ENCODE measurements at places on chromosomes 16 and 17.

DNA sequence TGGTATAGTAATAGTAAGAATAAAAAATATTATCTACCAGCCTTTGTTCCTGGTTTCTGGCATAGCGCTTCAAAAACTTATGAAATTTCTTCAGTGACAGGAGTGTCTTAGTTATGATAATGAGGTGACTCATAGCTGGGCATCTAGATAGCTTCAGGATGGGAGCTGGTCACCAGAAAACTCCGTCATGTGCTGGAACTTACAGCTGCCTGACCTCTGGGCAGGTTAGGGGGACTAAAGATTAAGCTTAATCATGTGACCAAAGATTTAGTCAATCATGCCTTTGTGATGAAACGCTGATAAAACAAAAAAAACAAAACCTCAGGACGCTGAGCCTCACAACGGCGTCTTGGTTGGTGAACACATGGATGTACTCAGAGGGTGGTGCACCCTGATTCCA, 154.2 kb downstream of the MYO1D start:
- no peak for DNase-seq

GRCh38 chr16:71373073-71373472, 14.6 kb downstream of the CALB2 start:
- DNase-seq: no peak

- DNase-seq: no peak
These were observed 21.5 kb upstream of the TMEM92 start for GRCh38 chr17:50252781-50253180.

DNA sequence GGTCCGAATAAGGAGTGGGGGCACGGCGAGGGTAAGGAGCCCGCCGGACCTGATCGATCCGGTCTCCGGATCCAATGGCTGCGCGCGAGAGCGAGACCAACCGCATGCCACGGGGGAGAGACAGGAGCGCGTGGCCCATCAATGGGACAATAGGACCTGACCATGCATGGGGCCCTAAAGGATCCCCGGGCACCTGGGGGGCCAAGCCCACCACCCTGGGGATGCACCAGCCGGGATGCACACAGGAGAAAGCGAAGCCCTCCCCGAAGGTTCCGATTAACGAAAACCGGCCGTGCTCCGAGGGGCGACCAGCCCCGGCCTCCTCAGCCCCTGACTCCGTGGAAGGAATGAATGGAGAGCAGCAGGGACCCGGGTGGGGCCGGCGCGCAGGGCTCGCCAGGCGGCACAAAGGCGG, 525 bp downstream of the JPT1 start:
- DNase-seq: no peak

DNA sequence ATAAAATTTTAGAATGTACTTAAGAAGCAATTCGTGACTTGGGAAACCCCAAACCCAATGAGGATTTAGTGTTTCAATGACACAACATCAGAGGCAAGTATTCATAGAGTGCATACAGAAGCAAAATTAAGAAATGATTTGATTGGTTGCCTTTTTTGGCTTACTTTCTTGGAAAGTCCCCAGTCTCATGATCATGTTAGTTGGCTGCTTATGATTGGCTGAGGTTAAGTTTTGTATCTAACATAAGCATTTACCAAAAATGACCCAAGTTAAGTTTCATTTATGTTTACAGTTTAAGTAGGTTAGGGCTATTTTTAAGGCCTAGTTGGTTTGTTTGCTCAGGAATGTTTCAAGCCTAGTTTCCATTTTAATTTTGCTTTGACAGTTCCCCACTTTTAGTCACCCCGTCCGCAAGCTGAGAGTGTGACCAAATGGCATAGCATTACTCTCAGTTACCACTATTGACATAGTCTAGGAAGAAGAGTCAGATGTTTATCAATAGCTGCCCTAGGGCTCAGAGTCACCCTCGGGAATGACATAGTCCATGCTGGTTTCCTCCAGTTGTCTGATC, 36.2 kb downstream of the DGKE start:
- no peak for DNase-seq

DNA sequence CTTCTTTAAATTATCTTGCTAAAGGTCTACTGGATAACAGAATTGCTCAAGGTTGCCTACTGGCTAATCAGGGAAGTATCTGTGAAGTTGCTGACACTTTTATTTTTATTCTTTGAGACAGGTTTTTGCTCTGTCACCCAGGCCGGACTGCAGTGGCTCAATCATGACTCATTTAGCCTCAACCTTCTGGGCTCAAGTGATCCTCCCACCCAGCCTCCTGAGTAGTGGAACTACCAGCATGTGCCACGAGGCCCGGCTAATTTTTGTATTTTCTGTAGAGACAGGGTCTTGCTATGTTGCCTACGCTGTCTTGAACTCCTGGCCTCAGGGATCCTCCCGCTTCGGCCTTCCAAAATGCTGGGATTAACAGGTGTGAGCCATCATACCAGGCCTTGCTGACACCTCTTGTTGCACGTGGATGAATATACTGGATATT, 43.1 kb downstream of the GLG1 start:
- no peak for DNase-seq

GRCh38 chr16:73053364-73054124, 5.6 kb upstream of the ZFHX3 start:
- DNase-seq: no peak

- DNase-seq: no peak
These were observed 1.6 kb downstream of the ITGAE start for GRCh38 chr17:3799181-3799945.

GRCh38 chr16:11138769-11139325, 117.2 kb downstream of the SOCS1 start:
- DNase-seq: no peak

GRCh38 chr16:21088646-21089538, 61.8 kb downstream of the DNAH3 start:
- DNase-seq: no peak

- DNase-seq: no peak
These were observed 20.2 kb downstream of the METTL22 start for GRCh38 chr16:8641671-8642070.

DNA sequence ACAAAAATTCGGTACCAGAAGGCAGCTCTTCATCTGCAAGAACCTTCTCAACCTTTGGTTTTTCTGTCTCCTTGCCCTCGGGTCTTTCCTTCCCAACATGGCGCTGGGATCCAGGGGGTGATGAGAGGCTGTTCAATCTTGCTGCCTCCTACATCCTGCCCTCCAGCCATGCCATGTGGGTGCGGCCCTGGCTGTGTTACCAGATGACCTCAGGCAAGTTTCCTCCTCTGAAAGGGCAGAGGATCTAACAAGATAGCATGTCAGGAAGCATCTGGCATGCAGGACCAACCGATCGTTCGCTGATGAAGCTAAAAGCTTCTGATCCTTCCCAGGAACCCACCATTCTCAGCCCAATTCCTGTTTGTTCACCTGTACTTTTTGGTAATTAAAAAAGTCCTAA, 36.8 kb upstream of the BCAR1 start:
- DNase-seq: no peak

- DNase-seq: no peak
These were observed 87.0 kb downstream of the ABCC1 start for GRCh38 chr16:16036359-16036792.

GRCh38 chr17:58184986-58185761, 7.4 kb upstream of the EPX start:
- DNase-seq: no peak

DNA sequence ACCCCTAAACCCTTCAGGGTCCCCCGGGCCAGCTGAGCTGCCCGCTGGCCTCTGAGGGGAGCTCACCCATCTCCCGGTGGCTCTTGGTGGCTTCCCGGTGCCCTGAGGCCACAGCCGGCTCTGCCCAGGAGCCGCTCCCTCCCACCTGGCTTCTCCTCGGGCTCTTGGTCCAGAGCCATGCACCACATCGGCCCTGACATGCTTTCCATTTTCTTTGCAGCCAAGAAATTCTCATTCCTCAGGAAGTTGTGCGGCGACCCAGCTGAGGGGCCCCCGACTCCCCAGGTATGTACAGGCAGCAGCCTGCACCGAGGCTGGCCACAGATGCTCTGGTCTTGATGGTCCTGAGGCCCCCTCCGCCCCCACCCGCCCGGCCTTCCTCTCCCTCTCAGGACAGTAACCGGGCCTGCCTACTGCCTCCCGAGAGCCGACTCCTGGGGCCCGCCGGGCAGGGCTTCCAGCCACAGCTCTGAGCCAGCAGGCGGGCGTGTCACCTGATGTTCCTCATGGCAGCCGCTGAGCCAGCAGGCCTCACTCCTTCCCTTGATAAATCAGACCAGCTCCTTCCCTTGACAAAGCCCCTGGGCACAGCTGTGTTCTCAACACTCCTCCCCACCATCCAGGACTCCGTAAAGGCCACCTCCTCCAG, 28.4 kb upstream of the ZFPM1 start:
- DNase-seq: no peak

DNA sequence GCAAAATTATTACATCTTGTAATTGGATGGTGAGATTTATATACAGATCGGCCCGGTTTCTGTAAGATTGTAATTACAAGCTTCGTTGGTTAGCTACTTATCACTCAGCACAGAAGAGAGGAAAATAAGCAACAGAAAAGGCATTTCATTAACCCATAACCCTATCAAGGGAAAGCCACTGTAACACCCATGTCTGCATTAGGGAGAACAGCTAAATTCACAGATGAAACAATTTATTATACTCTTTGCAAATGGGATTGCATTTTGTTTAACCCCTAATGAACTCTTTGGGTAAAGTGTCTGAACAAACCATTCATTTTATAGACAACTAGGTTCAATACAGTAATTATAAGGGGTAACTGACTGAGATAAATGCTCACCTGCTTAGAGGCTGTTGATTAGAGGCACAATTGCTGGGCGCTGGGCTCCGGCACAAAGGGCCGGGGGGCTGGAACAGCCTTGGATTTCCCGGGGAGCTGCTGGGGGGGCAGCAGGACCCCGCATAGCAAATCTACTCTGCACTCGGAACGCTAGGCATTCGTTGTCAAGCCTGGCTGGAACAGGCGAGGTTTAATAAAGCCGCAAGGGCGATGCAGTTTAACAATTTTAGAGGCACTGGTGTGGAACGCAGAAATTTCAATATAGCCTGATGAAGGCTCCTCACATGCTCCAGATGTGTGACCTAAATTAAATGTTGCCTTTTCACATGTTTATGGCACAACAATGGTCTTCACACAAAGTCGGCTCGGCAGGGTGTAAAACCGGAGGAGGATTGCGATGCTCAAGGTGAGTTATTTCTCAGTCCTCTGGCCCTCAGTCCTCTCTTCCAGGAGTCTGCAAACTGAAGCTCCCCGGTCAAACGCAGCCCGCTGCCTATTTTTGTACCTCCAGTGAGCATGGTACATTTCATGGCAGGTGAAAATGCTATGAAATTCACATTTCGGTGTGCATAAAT, 134.0 kb upstream of the IRX6 start:
- DNase-seq: no peak

DNA sequence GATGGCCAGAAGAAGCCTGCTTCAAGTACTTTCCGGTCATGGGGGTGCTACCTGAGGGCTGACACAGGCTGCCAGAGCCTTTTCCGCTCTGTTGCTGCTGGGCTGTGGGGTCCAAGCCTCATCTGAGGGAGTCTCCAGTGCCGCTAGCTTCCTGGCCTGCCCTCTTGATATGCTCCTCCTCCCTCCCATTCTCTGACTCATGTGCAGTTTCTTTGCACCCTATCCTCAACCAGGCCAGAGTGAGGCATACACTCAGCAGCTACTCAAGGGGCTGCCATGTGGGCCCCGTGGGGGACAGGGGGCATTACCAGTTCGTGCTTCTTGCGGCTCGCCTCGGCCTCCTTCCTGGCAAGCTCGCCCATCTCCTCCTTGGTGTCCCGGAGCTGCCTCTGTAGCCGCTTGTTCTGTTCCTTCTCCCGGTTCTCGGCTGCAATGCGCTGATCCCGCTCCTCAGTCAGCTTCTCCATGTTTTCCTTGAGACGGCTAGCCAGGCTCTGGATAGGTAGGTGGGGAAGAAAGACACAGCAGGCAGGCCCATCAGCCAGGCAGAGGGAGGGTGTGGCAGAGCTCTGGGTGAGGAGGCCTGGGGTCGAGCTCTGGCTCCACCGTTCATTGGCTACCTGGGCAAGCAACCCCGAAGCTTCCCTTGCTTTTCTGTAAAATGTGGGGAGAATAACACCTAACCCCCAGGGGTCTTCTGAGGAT, 43.8 kb downstream of the PIPOX start:
- DNase-seq: no peak

- DNase-seq: no peak
These were observed 69.0 kb downstream of the KIF2B start for GRCh38 chr17:53891726-53892125.

GRCh38 chr17:77315010-77315409, 174.2 kb downstream of the SEC14L1 start:
- no peak for DNase-seq

GRCh38 chr17:6047966-6048365, 22.2 kb upstream of the WSCD1 start:
- DNase-seq: no peak

DNA sequence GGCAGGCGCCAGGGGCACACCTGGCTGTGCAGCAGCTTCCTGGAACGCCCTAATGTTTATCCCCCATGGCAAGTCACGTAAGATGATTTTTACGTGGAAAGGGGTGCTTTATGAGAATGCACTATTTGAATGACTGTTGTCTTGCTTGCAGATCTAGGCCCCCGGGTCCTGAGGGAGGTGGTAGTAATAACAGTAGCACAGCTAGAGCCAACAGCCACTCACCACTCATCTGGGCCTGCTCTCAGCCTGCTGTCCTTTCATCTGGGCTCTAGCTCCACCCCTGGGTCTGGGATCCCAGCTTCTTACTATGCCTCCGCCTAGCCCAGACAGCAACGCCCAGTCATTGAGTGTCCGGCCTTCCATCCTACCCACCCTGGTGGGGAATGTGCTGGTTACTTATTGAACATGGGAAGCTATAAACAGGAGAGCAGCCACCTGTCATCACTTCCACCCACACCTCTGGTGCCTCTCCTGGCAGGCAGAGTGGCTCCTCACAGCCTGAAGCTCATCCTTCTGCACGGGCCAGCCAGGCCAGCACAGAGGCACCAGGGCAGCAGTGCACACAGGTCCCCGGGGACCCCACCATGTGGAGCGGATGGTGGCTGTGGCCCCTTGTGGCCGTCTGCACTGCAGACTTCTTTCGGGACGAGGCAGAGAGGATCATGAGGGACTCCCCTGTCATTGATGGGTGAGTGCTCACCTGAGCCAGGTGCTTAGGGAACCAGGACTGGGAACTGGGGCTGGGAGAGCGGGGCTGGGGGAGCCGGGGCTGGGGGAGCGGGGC, 16.6 kb downstream of the DPEP1 start:
- no peak for DNase-seq

- DNase-seq: no peak
These were observed 36.5 kb upstream of the PVALEF start for GRCh38 chr17:81128774-81129173.

- no peak for DNase-seq
These were observed 324.0 kb downstream of the KCNJ2 start for GRCh38 chr17:70493277-70493874.

Measured in ureter (tissue), 1 donor.